ENCODE measurements at places on chromosomes 11 and 22.

- DNase-seq, result no peak
Observed at GRCh38 chr11:67404515-67405195, 772 bp downstream of the TBC1D10C start.

GRCh38 chr11:105334025-105334714 lies 194.6 kb upstream of the CARD18 start:
- no peak for DNase-seq

- peak; percentile 84 for DNase-seq
Observed at GRCh38 chr11:20363500-20364340, at the start of gene HTATIP2. Gene HTATIP2 (plus strand): TSS chr11:20363714. CDS start chr11:20364238, 524 bp downstream.

DNA sequence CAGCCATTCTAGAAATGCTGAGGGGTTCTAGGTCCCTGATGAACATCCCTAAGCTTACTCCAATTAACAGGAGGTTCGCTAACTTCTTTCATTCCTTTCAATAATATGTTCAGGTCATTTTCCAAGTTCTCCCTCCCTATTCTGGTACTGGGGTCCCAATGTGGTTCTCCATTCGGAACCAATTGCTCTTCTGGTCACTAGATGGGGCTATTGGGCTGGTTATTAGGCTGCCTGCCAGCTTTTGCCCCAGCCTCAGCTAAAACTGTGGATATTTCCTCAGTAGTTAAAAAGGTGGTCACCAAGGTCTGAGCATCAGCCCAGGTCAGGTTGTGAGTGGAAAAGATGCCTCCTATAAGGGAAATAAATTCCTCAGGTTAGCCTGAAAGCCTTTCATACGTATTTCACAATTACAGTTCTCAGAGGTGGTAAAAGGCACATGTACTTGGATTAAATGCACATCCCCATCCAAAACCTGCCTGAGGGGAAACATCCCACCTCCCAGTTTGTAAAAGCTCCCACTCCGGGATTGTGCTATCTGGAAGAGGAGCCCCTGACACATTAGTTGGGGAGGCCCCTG lies 161.1 kb upstream of the CCDC179 start:
- DNase-seq, result peak; percentile 43

GRCh38 chr11:96114178-96115064 lies 190.5 kb upstream of the MTMR2 start:
- no peak for DNase-seq

DNA sequence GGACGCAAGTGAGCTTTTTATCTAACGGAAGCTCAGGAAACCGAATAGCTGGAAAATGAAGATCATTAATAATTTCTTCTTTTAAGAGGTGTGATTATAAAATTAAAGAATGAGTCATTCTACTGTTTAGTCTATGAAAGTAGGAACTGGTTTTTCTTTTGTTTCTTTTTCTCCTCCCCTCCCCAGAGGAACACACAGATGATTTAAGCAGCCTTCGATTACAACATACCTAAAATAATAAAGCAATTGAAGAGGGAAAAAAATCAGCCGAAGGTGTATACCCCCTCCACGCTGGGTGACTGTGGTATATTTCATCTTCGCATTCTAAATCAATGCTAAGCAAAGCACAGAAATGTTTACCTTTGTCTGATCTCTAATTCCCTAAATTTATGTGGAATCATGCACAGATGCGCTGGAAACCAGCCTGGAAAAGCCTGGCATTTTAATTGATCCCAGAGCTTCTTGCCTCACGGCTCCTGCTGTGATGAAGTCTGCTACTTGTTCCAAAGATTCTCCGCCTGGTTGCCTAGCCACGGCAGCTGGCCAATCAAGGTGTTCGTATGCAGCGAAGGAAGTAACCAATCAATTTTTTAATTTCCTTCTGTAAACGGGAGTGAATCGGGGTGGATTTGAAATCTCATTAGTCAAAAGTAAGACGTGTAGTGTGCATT lies 133.9 kb downstream of the FANCF start:
- no peak for DNase-seq

- DNase-seq, result no peak
Observed at GRCh38 chr11:47289856-47290255, 19.9 kb downstream of the MADD start.

DNA sequence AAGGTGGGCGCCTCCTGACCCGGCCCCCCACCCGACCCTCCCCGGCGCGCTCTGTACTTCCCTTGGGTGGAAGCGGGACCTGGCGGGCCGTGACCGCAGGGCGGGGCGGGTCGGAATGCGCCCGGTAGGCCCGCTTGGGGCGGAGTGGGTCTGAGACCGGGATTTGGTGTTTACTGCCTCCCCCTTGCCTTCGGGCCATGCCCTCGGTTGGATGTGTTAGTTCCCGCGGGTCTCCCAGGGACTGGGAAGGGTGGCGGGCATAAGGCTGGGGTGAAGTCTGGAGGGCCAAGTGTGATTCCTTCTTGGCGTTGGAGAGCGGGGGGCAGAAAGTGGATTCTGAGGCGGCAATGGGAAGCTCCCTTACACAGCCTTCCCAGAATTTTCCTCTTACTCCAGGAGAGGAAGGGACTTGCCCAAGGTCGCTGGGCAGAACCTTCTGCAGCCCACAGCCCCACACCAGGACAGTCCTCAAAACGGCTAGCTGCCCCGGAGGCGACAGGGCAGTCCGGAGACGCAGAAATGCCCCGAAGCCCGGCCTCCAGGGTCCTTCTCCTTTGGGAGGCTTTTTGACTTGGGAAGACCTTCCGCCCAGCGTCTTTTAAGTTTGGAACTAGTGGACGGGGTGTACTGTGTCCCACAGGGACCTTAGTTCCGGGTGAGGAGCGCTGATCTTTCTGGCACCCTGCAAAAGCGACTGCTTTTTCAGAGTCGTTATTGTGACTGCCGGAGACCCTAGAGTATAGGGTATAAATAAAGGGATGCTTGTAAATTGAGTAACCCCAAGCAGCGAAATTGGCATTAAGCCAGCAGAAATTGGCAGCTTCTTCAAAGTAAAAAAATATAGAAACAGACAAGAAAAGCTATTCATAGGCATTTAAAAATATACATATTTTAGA lies 647 bp downstream of the SWAP70 start:
- DNase-seq, result peak; percentile 31

- no peak for DNase-seq
Observed at GRCh38 chr11:125931116-125931515, 14.7 kb upstream of the VSIG10L2 start.

DNA sequence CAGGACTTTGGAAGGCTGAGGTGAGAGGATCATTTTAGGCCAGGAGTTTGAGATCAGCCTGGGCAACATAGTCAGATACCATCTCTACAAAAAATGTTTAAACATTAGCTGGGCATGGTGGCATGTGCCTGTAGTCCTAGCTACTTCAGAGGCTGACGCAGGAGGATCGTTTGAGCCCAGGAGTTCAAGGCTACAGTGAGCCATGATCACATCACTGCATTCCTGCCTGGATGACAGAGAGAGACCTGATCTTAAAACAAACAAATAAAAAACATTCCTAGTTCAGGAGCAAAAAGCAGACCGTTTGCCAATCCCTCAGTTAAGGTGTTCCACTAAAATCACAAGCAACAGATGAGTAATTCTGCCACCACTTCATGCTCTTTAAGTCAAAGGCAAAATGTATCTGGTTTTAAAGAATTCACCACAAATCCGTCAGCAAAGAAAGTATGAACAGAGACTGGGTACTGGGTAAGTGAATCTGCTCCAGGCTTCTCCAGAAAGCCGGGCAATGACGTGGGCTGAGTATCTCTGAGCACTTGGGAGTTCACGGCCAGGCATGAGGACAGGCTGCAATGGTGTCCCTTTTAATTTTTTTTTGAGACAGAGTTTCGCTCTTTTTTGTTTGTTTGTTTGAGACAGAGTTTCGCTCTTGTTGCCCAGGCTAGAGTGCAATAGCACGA lies 19.5 kb downstream of the CLTCL1 start:
- no peak for DNase-seq

DNA sequence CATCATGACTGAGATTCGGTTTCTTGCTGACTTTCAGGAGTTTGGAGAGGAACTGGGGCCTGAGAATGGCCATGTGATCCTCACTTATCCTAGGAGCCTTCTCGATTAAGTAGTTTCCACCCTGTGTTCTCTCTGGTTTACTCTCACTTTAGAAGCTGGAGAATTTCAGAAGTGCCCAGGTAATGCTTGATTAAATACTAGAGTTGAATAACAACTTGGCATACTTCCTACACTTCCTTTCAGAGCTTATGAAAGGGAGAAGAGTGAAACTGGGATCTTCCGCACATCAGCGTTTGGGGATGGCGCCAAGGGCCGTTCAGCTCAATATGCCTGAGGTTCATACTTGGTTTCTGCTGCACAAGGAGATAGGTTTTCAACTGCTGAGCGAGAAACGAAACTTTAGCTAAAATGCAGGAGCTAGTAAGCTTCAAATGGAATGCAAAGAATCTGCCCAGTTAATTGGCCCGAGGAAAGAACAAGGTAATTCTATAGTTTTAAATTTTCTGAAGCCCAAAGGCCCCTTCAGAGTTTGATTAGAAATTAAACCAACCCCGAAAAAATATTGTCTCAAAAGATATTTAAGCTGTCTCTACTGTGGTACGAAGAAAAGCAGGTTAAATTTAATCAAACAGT lies 823 bp upstream of the MUC15 start:
- DNase-seq, result no peak

DNA sequence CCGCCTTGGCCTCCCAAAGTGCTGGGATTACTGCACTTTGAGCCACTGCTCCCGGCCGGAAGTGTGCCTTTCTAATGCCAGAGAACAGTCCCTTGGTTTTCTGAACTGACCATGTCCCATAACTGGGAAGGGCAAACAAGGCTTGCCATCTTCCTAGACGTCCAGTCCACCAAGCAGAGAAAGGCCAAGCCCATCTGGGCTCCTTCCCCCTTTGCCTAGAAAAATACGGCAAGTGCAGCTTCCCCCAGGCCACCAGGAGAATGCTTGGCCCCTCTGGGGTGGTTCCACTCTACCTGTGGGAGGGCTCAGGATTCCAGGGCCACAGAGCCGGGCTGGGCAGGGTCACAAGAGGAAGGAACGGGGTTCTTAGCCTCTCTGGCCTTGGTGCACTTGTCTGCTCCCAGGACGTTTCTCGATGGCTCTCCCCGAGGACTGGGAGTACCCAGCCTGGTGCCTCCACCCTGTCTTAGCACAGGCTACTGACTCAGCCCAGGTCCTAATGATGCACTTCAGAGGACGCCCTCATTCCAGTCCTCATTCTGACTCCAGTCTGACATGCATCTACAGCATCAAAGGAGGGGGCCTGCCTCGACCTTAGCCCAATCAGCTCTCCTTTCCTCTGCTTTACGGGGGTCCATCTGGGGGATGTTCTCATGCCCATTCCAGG lies 1.2 kb downstream of the USP2 start:
- DNase-seq, result no peak

GRCh38 chr22:17549655-17550054 lies 13.6 kb upstream of the SLC25A18 start:
- DNase-seq, result no peak

DNA sequence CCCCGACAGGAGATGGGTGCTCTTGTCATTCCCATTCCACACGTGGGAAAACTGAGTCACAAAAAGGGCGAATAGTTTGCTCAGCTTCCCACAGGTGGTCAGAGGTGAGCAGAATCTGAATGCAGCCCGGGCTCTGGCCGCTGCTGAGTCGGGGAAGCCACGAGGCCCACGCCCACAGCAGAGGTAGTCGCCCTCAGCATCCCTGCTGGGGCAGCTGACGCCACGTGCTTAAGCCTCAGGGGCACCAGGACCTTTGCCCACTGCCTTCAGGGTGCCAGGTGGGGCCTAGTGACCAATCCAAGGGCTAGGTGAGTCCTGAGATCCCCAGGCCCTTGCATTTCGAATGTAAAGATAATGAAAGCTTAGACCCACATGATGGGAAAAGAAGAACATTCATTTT lies 24.2 kb upstream of the ARFGAP3 start:
- DNase-seq, result no peak

DNA sequence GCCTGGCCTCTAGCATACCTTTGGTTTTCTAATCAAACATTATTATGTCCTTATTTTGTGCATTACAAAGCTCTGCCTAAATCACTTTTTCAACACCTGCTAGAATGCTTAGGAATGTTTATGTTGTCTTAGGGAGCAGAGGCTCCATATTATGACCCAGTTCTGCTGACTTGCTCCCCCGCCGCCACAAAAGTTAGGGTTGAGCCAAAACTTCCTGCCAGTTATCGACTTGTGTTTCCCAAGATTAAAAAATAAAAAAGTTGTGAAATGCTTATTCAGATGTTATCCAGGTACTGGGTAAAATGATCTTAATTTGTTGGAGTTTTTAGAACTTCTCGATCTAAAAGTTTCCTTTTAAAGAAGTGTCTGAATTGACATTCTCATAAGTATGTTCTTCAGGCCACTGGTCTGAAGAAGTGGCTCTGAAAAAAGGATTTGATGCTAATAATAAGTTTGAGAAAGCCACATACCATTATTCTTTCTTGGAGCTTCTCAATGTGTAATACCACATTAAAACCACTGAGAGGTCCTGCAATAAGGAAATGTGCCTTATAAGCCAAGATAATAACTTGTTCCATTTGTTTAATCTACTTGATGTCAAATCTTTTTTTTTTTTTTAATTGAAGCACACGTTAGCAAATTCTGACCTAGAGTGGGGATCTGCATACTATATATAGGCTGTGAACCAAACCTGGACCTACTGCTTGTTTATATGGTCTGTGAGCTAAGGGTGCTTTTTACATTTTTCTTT lies 2.2 kb downstream of the RNF185 start:
- DNase-seq, result no peak

DNA sequence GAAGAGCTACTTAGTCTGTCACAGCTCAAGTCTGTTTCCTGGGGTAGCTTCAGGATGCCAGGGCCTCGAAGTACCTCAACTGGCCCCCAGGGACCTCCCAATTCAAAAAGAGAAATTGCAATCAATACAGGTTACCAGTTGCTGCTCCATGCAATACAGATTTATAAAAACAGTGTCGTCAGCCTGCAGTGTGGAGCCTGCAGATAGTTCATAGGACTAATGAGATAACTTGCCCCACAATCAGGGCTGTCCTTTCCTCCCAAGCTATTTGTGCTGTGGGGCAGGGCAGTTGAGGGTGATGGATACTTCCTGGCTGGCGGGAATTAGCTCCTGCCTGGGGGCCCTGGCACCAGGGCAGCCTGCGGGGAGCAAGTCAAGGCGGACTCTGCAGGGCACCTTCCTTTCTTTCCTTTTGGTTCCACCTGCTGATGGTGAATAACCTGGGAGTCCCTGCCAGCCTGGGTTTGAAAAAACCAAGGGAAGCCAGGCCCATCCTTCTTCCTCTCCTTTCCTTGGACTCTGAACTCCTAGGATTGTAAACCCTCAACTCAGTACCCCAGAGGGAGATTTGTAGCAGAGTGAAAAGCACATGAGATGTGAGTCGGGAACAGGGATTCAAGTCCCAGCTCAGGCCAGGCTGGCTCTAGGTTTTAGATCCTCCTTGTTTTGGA lies 216.6 kb downstream of the CEP164 start:
- DNase-seq, result no peak
